ENCODE measurements at places on chromosomes 1 and 21. TPM values are rescaled to one million over a fixed set of nuclear protein-coding genes. Genes with fewer than 3 reads are reported as not detected.

- no peak for ATAC-seq
Measured at GRCh38 chr1:32619701-32620485, 30.5 kb downstream of the ZBTB8OS start.

CYP4Z1 gene
- total RNA-seq = 0.72 TPM

DNA sequence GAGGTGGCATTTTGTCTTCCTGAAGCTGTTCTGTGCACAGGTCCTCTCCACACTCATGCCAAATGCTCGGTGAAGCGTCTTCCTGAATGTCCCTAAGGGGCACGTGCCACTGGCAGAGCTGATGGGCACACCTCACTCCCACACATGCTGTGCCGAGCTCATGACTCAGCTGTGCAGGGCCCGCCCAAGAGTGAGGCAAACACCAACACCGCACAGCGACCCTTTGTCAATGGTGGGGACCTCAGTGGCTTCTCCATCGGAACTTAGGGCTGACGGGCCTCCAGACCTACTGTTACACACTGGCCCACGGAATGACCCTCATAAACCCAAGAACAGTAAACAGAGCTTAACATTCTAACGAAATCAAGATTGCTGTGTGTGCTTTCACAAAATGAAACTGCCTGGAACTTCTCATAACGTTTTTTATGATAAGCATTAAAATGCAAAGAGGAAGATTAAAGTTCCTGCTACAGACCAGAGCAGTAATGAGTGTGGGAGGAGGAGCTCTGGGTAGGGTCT is 89.3 kb downstream of the SIM2 start:
- ATAC-seq = peak; percentile 75

ADAM30 gene
- not detected for total RNA-seq

GRCh38 chr1:207948536-207949250 is 37.8 kb upstream of the CD34 start:
- no peak for ATAC-seq

GRCh38 chr1:54125386-54126070 is 27.3 kb downstream of the CDCP2 start:
- peak; percentile 24 for ATAC-seq

DNA sequence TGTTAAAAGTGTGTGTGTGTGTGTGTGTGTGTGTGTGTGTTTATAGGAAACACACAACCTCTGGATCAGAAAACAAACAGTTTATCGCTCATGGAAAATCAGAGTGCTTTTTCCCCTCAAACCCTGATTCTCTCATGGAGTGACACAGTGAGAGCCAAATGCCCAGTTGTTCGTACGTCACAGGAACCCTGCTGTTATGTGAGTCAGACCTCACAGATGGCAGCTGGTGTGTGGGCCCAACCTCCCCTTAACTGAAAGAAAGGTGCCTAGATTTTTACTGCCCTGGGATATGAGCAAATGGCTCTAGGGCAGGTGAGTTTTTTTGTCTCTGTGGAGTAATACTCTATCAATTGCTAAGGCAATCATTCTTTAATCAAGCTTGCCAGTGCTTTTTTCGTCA is 1788.1 kb downstream of the BRINP3 start:
- no peak for ATAC-seq

C1orf226 gene
- total RNA-seq = 4.8 TPM

GRCh38 chr21:34844013-34844923 is 175.5 kb downstream of the CLIC6 start:
- ATAC-seq = peak; percentile 64

- ATAC-seq = no peak
Measured at GRCh38 chr1:74341702-74342339, 106.6 kb downstream of the TNNI3K start.

DNA sequence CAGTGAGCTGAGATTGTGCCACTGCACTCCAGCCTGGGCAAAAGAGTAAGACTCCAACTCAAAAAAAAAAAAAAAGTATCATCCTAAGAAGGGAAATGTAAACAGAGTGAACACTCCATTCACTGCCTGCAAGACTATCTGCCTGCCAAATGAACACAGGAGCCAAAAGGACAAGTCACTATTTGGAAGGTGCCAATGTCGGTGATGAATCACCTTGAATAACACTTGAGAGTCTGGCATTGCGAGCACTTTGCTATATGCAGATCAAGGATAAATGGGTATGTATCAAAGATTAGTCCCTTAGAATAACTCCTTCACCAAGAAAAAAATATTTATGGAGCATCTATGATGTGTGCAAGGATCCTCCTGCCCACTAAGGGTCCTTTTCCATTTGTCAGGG is 6.6 kb downstream of the UBR4 start:
- peak; percentile 89 for ATAC-seq

DNA sequence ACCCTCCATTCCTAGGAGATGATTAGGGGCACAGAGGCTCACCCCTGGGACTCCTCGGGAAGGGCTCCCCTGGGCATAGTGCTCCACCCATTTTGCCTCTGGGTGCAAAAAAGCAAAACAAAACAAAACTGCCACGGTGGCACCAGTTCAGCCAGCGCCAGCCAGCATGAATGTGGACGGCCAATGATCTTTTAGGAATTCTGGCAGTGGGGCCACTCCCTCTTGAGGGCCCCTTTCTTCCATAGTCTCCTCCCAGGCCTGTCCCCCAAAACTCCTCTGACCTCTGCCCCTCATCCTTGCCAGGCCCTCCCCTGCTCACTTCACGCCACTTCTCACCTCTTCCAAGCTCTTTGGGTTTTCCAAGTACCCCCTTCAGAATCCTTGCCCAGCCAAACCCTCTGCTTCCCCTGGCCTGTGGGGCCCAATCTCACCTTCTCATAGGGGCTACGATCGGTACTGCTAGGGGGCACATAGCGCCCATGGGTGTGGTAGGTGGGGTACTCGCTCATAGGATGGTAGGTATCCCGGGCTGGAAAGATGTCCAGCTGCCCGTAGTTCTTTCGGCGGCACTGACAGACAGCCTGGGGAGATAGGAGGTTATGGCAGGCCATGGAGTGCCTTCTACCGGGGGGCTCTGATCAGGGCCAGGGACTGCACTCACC is 13.3 kb downstream of the TRIM46 start:
- no peak for ATAC-seq

UTS2 gene
- not detected for total RNA-seq

RAD54L gene
- 5.2 TPM for total RNA-seq

TMEM54 gene
- 127 TPM for total RNA-seq

SH3BP5L gene
- total RNA-seq = 17.1 TPM

DNA sequence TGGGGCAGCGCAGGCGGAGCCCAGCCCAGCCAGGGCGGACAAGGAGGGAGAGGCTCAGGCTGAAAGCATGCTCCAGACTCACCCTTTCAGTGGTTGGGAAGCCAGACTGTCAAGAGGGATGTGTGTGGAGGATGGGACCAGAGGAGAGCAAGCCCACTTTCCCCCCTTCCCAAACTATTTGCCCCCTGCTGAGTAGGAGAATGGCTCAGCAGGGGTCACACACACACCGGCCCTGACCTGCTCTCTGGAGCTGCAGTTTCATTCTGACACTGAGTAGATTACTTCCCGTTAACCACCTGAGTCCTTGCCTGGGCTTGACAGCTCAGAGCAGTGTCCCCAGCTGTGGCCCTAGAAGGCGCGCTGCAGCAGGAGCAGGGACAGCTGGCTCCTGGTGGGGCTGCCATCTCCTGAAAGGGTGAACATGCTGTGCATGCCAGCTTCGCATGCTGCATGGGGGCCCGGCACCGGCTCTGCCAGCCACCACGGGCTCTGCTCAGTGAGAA is 51.6 kb upstream of the CNTN2 start:
- ATAC-seq = no peak

L1TD1 gene
- total RNA-seq = not detected

GRCh38 chr1:67846538-67846937 is 13.3 kb upstream of the GNG12 start:
- ATAC-seq = peak; percentile 80

DNA sequence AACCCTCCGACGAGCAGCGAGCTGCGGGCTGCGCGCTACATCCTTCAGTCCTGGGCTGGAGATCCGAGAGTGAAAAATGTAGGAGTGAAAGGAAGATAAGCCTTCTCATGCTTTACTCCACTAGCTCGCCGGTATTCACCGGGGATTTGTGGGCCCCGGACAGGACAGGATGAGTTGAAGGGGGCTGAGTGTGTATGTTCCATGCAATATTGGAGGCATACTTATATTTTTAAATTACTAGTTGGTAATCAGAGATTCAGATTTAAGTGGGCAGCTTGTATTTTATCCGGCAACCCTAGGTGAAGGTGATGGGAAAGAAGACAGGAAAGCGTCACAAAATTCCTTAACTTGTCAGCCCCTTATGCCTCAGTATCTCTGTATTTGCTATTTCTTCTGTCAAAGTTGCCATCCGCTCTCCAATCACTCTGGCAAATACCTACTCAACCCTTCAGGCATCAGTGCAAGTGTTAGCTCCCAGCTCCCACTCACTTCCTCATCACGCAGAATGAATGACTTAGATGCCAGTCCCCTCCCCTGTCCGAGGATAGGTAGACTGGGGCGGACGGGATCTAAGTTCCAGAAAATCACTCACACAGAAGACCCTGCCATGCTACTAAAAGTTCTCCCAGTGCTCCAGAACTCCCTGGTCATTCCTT is 503 bp upstream of the PIGM start:
- peak; percentile 37 for ATAC-seq

E2F2 gene
- 13.9 TPM for total RNA-seq

HAX1 gene
- total RNA-seq = 86.6 TPM

DNA sequence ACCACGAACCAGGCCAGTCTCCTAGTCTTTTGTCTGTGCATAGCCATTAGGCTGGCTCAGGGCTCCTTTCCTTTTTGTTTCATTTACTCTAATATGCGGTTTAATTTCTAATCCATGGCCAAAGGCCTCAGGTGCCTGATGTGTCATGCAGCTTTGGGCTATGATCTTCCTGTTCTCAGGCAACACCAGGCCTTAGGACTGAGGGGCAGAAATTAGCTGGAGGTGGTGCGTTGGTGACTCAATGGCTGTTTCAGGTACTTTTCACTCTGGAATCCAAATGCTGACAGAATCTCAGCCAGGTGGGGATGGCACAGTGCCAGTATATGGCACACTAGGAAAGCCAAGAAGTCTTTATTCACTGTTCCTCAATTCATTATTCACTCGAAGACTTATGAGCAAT is 105.3 kb downstream of the CACNA1E start:
- no peak for ATAC-seq

DNA sequence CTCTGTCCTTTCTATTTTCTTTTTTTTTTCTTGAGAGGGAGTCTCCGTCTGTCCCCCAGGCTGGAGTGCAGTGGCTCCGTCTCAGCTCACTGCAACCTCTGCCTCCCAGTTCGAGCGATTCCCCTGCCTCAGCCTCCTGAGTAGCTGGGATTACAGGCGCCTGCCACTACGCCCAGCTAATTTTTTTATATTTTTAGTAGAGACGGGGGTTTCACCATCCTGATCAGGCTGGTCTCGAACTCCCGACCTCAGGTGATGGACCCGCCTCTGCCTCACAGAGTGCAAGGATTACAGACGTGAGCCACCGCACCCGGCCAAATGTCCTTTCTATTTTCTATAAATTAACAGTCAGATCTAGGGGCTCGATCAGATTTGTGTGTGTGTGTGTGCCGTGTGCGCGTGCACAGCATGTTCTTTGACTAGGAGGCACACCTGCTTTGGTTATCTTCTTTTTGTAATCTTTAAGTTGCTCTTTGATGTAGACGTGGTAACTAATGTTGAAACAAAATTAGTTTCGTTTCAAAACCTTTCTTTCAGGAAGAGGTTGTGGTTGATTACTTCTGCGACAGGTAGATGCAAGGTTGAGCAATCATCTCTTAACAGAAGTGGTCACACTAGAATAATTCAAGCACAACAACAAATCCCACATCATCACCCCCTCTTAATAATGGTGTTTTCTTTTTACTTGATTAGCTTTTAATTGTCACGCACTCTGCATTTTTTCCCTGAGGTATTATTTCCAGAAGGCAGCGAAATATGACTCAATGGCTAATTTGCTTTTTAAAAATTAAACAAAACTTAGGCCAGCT is 779 bp upstream of the DEGS1 start:
- peak; percentile 53 for ATAC-seq

LEFTY1 gene
- not detected for total RNA-seq

DNA sequence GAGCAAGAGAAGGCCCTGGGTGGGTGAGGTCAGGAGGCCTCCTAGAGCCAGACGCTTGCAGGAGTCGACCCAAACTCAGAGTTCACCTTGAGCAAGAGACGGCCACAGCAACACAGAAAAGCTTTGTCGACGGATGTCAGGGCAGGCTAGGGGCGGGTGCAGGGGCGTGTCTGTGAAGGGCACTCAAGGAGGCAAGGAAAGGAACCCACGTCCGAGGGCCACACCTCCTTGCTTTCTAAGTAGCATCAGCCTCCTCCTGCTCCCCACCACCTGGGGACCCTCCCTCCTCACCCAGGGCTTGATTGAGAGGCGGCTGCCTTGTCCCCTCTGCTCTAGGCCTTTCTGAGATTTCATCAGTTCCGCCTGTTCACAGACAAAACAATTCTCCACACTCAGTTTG is 92.1 kb downstream of the OMA1 start:
- no peak for ATAC-seq

GRCh38 chr1:230109895-230110667 is 43.0 kb downstream of the GALNT2 start:
- peak; percentile 63 for ATAC-seq

- ATAC-seq = no peak
Measured at GRCh38 chr21:18467715-18468114, 64.1 kb upstream of the TMPRSS15 start.

- ATAC-seq = no peak
Measured at GRCh38 chr1:94160811-94161210, 39.9 kb upstream of the ABCA4 start.

DNA sequence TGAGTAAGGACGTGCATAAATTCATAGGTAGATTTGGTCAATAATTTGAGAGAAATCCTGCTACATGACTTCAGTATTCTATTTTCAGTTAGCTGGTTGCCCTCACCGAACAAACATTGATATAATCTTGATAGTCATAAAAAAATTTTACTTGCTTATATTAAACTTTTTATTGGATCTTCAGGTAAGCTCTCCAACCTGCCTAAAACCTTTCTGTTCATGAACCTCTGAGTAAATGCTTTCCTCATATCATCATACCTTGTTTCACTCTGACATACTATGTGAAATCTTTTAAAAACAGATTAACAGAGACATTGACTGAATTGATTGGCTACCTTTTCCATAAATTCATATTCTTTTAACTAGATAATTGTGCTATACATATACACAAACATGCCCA is 299.0 kb downstream of the NCAM2 start:
- no peak for ATAC-seq

DNA sequence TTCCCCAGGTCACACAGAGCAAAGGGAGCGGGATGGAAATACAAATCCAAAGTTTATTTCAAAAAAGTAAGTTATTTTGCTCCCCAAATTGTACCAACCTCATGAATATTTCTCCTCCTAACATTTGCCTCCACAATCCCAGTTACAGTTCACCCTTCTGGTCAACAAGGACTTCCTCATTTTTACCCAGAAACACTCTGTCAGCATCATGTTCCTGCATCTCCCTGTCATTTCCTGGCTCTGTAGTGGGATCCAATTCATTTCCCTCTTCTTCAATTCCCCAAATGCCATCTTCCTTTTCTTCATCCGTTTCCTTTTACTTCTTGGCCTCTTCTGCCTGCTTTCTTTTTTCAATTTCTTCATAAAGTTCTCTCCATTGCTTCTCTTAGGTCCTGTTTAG is 32.0 kb upstream of the EPS15 start:
- no peak for ATAC-seq

DNA sequence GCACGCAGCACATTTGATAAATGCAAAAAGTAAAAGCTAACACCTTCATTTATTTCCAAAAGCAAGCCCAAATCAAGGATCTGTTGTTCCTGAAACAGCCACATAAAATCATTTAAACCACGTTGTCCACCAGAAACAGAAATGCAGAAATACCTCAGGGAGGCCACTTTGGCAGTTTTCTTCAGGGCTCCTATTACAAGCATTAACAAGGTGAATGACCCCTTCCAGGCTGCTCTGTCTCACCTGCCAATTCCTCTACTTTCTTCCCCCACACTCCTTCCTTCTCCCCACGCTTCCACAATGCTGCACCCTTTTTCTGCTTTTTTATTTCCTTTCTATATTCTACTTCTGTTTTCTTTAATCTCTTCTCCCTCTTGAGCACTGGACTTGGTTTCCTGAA is 55.0 kb upstream of the PTGFRN start:
- no peak for ATAC-seq
